Naive B cell (primary cell): ENCODE measurements at places on chromosomes 1 and 21. TPM values are rescaled to one million over a fixed set of nuclear protein-coding genes. Genes with fewer than 3 reads are reported as not detected.

GRCh38 chr1:228402641-228403025 lies 4.0 kb downstream of the TRIM11 start:
- no peak overlapping the region for H3K27ac ChIP-seq
- H3K27me3 ChIP-seq, result no peaks in the 10 kb centered on the region
- peaks cover 47% of the 10 kb centered on the region for H3K4me1 ChIP-seq
- H3K36me3 ChIP-seq, result no peaks in the 10 kb centered on the region
- no peak for DNase-seq
- no peak overlapping the region for H3K4me3 ChIP-seq

DNA sequence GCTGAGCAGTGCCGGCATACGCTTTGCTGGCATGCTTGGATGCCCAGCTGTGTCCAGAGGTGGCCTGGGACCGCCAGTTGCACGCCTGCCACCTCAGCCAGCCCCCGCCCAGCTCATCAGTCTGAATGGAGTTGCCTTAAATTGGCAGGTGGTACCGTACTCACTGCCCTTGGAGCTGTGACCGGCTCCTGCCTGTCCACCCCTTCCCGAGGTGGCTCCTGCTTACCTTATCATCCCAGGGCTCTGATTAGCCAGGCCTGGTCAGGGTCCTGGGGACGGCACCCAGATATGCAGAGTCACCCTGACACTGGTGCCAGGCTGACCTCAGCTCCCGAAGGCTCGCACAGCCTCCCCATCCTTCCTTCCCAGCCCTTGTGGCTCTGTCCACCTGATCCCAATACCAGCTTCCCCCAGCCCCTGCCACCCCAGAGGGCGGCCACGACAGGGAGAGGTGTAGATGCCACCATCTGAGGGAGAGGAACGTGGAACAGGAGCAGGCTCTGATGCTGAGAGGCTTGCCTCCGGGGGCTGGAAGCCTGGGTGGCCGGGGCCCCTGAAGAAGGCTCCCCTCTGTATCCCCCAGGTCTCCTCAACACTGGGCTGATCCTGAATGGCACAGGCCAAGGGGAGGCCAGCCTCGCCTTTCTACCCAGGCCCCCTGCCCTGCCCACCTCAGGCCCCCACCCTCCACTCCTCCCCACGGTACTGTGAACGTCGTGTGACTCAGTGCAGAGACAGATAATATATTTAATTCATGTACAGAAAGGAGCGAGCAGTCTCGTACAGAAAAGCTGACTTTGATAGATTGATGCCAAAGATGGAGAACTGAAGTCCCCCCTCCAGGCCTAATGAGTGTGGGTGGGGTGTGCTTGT lies 27.8 kb downstream of the CDK18 start:
- no peaks in the 10 kb centered on the region for H3K36me3 ChIP-seq
- H3K27ac ChIP-seq, result no peak overlapping the region
- no peaks in the 10 kb centered on the region for H3K27me3 ChIP-seq
- H3K4me1 ChIP-seq, result peaks cover 4% of the 10 kb centered on the region
- DNase-seq, result no peak

- H3K4me1 ChIP-seq, result no peaks in the 10 kb centered on the region
- no peak for DNase-seq
- no peak overlapping the region for H3K27ac ChIP-seq
- peaks cover 14% of the 10 kb centered on the region for H3K27me3 ChIP-seq
- no peak overlapping the region for H3K4me3 ChIP-seq
These were observed 34.0 kb downstream of the ADAM30 start for GRCh38 chr1:119862276-119862675.

- peaks cover 26% of the 10 kb centered on the region for H3K4me1 ChIP-seq
- peaks cover 48% of the 10 kb centered on the region for H3K27me3 ChIP-seq
- no peak overlapping the region for H3K4me3 ChIP-seq
- H3K27ac ChIP-seq, result no peak overlapping the region
These were observed 13.9 kb downstream of the CD247 start for GRCh38 chr1:167504467-167504827.

GRCh38 chr1:198890214-198890930 lies 251.5 kb downstream of the PTPRC start:
- no peaks in the 10 kb centered on the region for H3K27me3 ChIP-seq
- no peaks in the 10 kb centered on the region for H3K4me1 ChIP-seq
- no peak overlapping the region for H3K27ac ChIP-seq

- H3K36me3 ChIP-seq, result no peaks in the 10 kb centered on the region
- H3K27me3 ChIP-seq, result no peaks in the 10 kb centered on the region
- H3K4me1 ChIP-seq, result peaks cover 4% of the 10 kb centered on the region
- no peak overlapping the region for H3K27ac ChIP-seq
- no peak for DNase-seq
These were observed 67.7 kb downstream of the PIK3R3 start for GRCh38 chr1:46064708-46065107.

DNA sequence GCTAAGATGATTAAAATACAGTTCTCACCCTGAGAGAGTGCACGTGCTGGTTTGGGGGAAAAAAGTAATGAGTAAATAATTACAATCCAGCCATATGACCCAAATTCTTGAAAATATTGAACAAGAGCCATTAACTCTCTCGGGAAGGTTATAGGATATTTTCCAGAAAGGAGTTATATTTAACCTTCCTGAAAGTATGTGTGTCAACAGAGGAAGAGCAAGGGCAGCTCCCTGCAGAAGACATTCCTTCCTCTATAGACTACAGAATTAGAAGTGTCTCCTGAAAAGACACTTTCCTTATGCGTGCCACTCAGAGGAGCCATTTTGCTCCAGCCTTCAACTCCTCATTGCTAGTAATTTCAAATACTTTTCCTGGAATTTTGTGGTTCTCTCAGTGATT lies 648.7 kb downstream of the USP25 start:
- H3K4me3 ChIP-seq, result no peak overlapping the region
- no peak overlapping the region for H3K27ac ChIP-seq
- H3K4me1 ChIP-seq, result no peaks in the 10 kb centered on the region
- no peak for DNase-seq
- H3K36me3 ChIP-seq, result no peaks in the 10 kb centered on the region
- no peaks in the 10 kb centered on the region for H3K27me3 ChIP-seq

- H3K36me3 ChIP-seq, result no peaks in the 10 kb centered on the region
- H3K27me3 ChIP-seq, result no peaks in the 10 kb centered on the region
- no peaks in the 10 kb centered on the region for H3K4me1 ChIP-seq
- no peak overlapping the region for H3K4me3 ChIP-seq
These were observed 569.3 kb upstream of the NEGR1 start for GRCh38 chr1:72851597-72851996.

- H3K4me3 ChIP-seq, result no peak overlapping the region
- no peak overlapping the region for H3K27ac ChIP-seq
- H3K4me1 ChIP-seq, result peaks cover 3% of the 10 kb centered on the region
These were observed 30.5 kb upstream of the NTNG1 start for GRCh38 chr1:107110326-107110725.

GRCh38 chr1:245953876-245954660 lies 553.0 kb downstream of the SMYD3 start:
- peak overlapping the region; percentile 64 for H3K27ac ChIP-seq
- peaks cover 22% of the 10 kb centered on the region for H3K4me1 ChIP-seq
- H3K27me3 ChIP-seq, result no peaks in the 10 kb centered on the region
- peak overlapping the region; percentile 73 for H3K4me3 ChIP-seq
- H3K36me3 ChIP-seq, result peaks cover 8% of the 10 kb centered on the region

- H3K36me3 ChIP-seq, result no peaks in the 10 kb centered on the region
- H3K4me1 ChIP-seq, result no peaks in the 10 kb centered on the region
- no peak overlapping the region for H3K27ac ChIP-seq
- H3K27me3 ChIP-seq, result no peaks in the 10 kb centered on the region
- H3K4me3 ChIP-seq, result no peak overlapping the region
These were observed 629.3 kb upstream of the NEGR1 start for GRCh38 chr1:72911656-72912055.

- H3K27me3 ChIP-seq, result peaks cover 35% of the 10 kb centered on the region
- H3K4me1 ChIP-seq, result no peaks in the 10 kb centered on the region
- H3K4me3 ChIP-seq, result no peak overlapping the region
- DNase-seq, result no peak
These were observed 31.8 kb upstream of the KCND3 start for GRCh38 chr1:112021263-112021662.

- H3K27ac ChIP-seq, result no peak overlapping the region
- no peak overlapping the region for H3K4me3 ChIP-seq
- peaks cover 49% of the 10 kb centered on the region for H3K36me3 ChIP-seq
- H3K27me3 ChIP-seq, result no peaks in the 10 kb centered on the region
- H3K4me1 ChIP-seq, result no peaks in the 10 kb centered on the region
These were observed 63.1 kb downstream of the MTR start for GRCh38 chr1:236858165-236858564.

DNA sequence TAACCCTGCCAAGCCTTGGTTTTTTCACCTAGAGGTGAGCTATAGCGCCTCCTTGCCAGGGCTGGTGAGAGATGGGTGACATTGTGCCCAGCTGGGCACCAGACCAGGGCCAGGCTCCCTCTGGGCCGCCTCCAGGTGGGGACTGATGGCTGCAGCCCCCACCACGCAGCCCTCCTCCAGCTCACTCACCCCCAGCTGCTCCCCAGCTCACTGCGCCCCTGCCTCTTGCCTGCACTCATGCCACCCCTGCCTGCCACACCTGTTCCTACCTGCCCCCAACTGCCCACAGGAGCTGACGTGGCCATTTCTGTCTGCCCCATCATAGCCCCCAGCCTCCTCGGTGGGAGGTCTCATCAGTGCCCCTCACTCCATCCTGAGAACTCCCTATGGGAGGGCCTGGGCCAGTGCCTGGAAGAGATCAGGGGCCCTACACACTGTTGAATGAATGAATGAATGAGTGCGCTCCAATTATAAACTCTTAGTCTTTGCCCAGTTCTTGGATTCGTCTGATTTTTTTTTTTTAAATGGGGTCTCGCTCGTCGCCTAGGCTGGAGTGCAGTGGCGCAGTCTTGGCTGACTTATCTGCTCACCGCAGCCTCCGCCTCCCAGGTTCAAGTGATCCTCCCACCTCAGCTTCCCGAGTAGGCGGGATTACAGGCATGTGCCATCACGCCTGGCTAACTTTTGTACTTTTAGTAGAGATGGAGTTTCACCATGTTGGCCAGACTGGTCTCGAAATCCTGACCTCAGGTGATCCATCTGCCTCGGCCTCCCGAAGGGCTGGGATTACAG lies 26.4 kb upstream of the VPS13D start:
- no peaks in the 10 kb centered on the region for H3K36me3 ChIP-seq
- no peak overlapping the region for H3K4me3 ChIP-seq
- H3K27me3 ChIP-seq, result no peaks in the 10 kb centered on the region
- DNase-seq, result no peak

DNA sequence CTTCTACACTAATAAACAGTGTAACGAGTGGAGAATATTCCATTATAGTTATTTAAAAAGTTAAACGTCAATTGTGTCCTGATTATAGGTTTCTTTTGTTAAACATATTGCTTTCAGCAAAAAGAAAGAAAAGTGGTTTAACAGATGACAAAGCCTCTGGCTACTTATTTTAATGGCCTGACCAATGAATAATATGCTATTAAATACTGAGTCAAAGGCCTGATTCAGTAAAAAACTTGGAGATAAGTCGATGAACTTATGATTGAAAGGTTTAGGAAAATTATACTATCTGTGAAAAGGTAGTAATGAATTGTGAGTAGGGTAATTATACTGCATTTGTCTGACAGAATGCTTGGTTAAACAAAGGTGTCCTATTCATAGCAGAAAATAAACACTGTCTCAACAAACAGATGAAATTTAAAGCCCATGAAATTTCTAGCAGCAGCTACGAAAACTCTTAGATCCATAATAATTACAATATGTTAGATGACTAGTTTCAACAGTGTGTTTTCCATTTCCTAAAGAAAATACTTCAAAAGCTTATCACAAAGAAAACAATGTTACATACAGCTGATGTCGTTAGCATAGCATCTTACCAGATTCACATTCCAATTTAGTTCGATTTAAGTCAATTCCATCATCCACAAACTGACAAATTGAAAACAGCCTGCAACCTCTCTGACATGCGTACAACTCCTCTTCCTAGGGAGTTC lies 6.2 kb downstream of the TMEM59 start:
- DNase-seq, result no peak
- H3K27me3 ChIP-seq, result no peaks in the 10 kb centered on the region
- H3K36me3 ChIP-seq, result peaks cover 13% of the 10 kb centered on the region
- H3K4me1 ChIP-seq, result peaks cover 25% of the 10 kb centered on the region

GRCh38 chr1:205518661-205519540 lies 14.4 kb downstream of the CDK18 start:
- DNase-seq, result no peak
- H3K27ac ChIP-seq, result no peak overlapping the region
- no peak overlapping the region for H3K4me3 ChIP-seq
- H3K27me3 ChIP-seq, result no peaks in the 10 kb centered on the region
- H3K36me3 ChIP-seq, result no peaks in the 10 kb centered on the region
- no peaks in the 10 kb centered on the region for H3K4me1 ChIP-seq

DNA sequence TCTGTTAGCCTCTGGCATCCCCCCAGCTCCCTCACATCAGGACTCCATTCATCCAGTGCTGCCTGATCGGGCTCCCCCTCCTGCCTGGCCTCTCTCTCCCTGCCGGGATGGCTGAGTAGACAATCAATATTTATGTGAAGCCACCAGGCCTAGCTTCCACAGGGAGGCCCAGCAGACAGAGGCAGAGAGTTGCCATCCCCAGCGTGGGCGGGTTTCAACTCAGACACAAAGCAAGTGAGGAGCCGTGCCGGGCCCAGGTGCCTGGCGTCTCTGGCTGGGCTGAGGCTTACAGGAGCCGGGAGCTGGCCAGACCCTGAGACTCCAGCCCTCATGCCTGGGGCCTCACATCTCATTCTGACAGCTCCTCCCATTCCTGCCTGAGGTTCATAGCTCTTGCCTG lies 34.5 kb upstream of the ATP2B4 start:
- no peak overlapping the region for H3K4me3 ChIP-seq
- peaks cover 22% of the 10 kb centered on the region for H3K27me3 ChIP-seq
- no peak for DNase-seq

- H3K4me3 ChIP-seq, result no peak overlapping the region
- H3K27ac ChIP-seq, result peak overlapping the region; percentile 69
- H3K4me1 ChIP-seq, result peaks cover 31% of the 10 kb centered on the region
- no peaks in the 10 kb centered on the region for H3K27me3 ChIP-seq
These were observed 115.1 kb upstream of the JUN start for GRCh38 chr1:58898739-58899586.

DNA sequence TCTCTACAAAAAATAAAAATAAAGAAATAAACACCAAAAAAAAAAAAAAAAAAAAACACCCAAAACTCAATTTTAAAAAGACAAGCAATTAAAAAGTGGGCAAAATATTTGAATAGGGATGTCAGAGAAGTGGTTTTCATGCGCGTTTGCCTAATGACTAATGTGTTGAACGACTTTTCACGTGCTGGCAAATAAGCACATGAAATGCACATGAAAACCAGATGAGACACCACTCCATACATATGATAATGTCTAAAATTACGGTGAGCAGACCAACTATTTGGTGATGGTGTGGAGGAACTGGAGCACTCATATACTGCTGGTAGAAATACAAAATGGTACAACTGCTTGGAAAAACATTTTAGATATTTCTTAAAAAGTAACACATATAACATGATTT lies 39.4 kb upstream of the UHMK1 start:
- no peak for DNase-seq
- no peaks in the 10 kb centered on the region for H3K4me1 ChIP-seq
- H3K36me3 ChIP-seq, result no peaks in the 10 kb centered on the region
- no peak overlapping the region for H3K4me3 ChIP-seq
- H3K27me3 ChIP-seq, result no peaks in the 10 kb centered on the region
- H3K27ac ChIP-seq, result no peak overlapping the region

- H3K27ac ChIP-seq, result no peak overlapping the region
- H3K4me1 ChIP-seq, result peaks cover under 1% of the 10 kb centered on the region
These were observed 140.2 kb upstream of the DNAH14 start for GRCh38 chr1:224789311-224789710.

The HJV gene
- not detected for polyA plus RNA-seq

The ADGRL4 gene
- polyA plus RNA-seq, result not detected

The MYBPHL gene
- not detected for polyA plus RNA-seq

The GLIS1 gene
- not detected for polyA plus RNA-seq

The KCNA3 gene
- polyA plus RNA-seq, result 48.0 TPM

The LCE3D gene
- polyA plus RNA-seq, result not detected

The AMY1B gene
- not detected for polyA plus RNA-seq

The APOBEC4 gene
- not detected for polyA plus RNA-seq

The PTPRU gene
- polyA plus RNA-seq, result not detected

The PPIH gene
- polyA plus RNA-seq, result 73.2 TPM

The OR2T11 gene
- not detected for polyA plus RNA-seq

The FAM163A gene
- not detected for polyA plus RNA-seq
